Activated CD8-positive, alpha-beta T cell treated with anti-CD3 and anti-CD28 coated beads for 36 hours (primary cell): ENCODE measurements at places on chromosomes 11 and 22. TPM values are rescaled to one million over a fixed set of nuclear protein-coding genes. Genes with fewer than 3 reads are reported as not detected.
A peak's percentile ranks its signal among the peaks of the same experiment; 100 is the strongest.

Gene FGF19
- not detected for total RNA-seq

Gene APOL1
- 13.8 TPM for total RNA-seq

Gene OMP
- total RNA-seq = not detected

DNA sequence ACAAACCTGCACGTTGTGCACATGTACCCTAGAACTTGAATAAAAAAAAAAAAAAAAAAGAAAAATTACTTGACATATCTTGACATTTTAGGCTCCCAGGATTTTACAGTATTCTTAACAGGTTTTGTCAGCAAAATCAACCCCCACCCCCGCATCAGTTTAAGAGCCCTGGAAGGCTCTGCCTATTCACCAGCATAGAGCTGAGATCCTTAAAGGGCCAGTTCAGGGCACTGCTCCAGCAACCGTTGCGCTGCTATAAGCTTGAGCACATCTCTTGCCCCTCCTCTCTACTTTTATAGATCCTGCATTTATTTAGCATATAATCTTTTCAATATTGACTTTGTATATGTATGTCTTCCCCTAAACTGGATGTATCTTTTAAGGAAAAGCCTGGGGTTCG lies 697 bp upstream of the PAFAH1B2 start:
- peak; percentile 51 for DNase-seq

- no peak for DNase-seq
Observed at GRCh38 chr22:37173709-37174108, 14.3 kb downstream of the C1QTNF6 start.

GRCh38 chr22:22397875-22398524 lies 110.5 kb downstream of the ZNF280B start:
- DNase-seq = no peak

GRCh38 chr11:133947321-133947756 lies 9.4 kb downstream of the IGSF9B start:
- DNase-seq = peak; percentile 83

- no peak for DNase-seq
Observed at GRCh38 chr22:42619261-42620063, 4.8 kb upstream of the POLDIP3 start.
